ENCODE measurements at places on chromosomes 1 and 21.

DNA sequence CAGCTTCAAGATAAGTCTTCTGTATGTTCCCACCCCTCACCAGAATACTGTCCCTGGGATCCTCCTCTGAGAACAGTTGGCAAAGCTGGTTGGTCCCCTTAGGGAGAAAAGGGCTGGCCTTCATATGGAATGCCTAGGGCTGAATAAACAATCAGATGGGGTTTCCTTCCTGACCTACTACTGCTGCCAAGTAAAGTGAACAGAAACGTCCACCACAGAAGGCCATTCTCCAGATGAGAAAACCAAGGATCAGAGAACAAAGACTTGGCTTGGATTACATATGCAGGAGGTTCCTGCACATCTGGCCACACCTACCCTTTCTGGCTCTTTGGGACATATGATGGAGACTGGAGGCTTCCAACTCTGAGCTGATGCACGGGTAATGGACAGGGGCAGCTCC lies 194.5 kb downstream of the HIVEP3 start:
- no peak for DNase-seq

GRCh38 chr1:67118191-67118590 lies 16.6 kb downstream of the C1orf141 start:
- DNase-seq, result no peak

DNA sequence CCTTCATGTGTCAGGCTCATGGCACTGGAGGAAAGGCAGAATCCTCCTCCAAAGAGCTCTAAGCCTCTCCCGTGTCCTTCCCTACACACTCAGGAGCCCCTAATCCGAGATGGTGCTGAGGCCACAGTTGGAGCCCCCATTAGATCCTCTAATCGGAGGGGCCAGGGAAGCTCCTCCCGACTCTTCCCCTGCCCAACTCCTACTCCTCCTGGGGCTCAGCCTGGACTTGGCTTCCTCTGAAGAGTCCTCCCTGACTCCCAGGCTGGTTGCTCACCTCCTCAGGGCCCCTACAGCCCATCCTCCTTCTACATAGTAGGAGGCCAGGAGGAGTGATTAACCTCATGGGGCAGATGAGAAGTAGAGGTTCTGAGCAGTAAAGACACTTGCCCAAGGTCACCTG lies 21.3 kb upstream of the CDCP2 start:
- no peak for DNase-seq

DNA sequence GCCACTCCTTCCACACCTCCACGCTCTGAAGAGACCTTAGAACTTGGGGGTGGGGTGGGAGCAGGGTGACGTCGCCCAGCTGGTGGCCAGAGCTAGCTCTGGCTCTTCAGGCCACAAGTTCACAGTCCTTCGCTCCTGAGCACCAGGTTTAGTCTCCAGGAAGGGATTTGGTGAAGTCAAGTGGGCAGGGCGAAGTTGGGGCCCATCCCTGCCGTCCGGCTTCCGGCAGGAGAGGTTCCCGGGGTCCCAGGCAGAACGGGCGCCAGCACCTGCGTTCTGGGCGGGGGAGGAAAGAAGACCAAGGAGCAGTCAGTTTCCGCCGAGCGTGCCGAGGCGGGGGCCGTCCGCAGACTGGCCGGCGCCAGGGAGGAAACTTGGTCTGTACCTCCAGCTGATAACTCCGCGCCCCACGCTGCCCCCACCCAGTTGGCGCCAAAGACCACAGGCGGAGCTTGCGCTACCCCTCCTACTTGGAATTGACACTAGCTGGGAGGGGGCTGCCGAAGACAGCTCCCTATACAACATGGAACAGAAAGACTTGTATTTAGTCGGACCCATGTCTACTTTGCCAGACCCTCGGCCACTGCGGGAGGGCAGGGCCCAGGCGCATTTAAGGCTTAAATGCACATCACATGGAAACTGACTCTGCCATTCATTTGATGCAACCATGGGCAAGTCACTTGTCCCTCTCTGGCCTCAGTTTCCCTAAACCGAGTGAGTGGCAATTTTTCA lies 995 bp downstream of the ID3 start:
- DNase-seq, result no peak

DNA sequence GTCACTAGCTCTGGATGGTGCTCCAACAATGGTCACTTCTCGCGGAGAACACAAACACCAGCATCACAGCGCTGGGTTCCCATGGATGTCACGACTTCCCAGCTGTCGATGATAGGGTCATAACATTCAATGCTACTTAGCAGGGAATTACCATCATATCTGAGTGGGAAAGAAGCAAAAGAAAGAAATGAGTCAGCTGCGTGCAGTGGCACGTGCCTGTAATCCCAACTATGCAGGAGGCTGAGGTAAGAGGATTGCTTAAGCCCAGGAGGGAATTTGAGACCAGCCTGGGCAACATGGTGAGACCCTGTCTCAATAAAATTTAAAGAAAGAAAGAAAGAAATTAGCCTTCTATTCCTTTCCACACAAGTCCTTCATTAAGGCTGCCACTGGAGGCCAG lies 3.6 kb upstream of the RABIF start:
- DNase-seq, result no peak

DNA sequence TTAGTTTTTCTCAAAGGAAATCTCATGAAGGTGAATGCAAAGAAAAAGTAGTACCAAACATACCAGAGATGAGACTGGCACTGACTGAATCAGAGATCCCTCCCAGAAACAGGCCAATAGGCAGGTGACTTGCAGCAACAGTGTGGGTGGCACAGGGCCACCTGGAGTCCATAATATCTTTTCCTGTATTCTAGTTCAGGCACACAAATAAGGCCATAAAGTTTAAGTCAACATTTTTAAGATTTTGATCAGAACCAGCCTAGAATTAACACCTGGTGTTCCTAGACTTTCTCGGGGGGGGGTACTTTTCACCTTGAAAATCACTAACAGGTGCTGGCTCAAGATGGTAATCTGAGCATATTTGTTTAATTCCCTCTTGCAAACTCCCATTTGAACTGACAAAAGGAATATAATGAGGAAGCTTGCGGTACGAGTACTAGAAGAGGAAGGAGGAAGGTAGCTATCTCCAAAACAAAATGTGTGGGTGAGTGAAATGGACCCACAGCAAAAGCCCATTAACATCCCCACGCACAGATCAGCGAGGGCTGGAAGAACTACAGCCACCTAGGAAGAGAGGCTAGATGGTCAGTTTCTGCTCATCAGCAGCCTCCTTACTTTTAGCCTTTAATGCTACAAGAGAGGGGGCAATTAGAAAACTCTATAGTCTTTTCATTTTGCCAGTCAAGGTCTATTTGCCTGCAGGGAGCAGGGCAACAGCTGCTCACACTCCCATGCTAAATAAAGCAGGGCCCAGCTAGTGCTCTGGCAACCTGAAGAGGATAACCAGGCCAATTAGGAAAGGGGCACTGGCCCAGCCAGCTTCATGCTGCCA lies 18.9 kb downstream of the SDE2 start:
- no peak for DNase-seq

- DNase-seq, result no peak
Observed at GRCh38 chr1:245621589-245621988, 466.8 kb downstream of the KIF26B start.

- DNase-seq, result no peak
Observed at GRCh38 chr1:68795956-68796355, 299.1 kb upstream of the DEPDC1 start.

- no peak for DNase-seq
Observed at GRCh38 chr1:101135526-101135925, 101.3 kb upstream of the S1PR1 start.

DNA sequence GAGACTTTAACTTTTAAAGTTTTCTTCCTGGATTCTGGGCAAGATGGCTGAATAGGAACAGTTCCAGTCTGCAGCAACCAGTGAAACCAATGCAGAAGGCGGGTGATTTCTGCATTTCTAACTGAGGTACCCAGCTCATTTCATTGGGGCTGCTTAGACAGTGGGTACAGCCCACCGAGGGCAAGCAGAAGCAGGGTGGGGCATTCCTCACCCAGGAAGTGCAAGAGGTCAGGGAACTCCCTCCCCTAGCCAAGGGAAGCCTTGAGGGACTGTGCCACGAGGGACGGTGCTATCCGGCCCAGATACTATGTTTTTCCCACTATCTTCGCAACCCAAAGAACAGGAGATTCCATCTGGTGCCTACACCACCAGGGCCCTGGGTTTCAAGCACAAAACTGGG lies 121.0 kb downstream of the VAV3 start:
- no peak for DNase-seq

- no peak for DNase-seq
Observed at GRCh38 chr21:33855190-33855589, 60.4 kb downstream of the ATP5PO start.

- no peak for DNase-seq
Observed at GRCh38 chr1:226131639-226132038, 54.9 kb downstream of the ACBD3 start.
